ENCODE measurements at places on chromosomes 7 and 10.

DNA sequence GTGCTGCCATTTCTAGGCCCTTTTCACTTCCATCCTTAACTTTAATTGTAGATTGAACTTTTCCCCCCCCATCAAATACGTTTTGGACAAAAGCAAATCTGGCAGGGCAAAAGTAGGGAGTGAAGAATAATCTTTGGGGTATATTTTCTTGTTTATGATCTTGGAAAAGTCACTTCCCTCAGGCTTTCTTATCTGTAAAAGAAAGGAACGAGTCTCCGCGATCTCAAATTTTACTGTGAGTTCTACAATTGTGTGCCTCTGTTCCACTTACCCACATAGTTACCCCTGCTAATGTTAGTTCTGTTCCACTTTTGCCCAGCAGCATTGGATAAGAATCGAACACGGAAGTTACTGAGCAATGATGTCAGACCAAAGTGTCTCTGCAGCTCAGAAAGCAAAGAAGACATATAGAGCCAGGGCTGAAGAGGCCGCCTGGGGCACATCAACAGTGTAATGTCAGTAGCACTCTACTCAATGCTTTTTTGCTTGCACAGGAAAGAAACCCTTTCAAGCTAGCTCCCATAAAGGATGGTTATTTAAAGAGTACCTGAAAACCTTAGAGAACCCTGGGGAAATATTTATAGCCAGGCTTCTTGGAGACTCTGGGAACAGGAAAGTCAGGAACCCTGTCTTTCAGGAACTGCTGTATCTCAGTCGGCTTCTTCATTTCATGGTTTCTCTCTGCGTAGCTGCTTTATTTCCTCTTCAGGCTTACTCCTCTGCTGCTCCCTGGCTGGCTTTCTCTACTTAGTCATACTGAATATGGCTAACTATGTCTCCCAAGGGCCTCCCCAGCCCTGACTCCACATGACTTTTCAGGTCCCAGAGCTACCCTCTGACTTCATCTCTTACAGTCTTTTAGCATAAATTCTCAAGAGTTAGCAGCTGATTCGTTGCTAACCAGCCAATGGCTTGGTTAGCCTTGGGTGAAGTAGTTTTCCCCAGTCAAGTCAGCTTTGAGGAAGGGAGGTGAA, 123.7 kb upstream of the FAM3C start:
- no peak for DNase-seq

DNA sequence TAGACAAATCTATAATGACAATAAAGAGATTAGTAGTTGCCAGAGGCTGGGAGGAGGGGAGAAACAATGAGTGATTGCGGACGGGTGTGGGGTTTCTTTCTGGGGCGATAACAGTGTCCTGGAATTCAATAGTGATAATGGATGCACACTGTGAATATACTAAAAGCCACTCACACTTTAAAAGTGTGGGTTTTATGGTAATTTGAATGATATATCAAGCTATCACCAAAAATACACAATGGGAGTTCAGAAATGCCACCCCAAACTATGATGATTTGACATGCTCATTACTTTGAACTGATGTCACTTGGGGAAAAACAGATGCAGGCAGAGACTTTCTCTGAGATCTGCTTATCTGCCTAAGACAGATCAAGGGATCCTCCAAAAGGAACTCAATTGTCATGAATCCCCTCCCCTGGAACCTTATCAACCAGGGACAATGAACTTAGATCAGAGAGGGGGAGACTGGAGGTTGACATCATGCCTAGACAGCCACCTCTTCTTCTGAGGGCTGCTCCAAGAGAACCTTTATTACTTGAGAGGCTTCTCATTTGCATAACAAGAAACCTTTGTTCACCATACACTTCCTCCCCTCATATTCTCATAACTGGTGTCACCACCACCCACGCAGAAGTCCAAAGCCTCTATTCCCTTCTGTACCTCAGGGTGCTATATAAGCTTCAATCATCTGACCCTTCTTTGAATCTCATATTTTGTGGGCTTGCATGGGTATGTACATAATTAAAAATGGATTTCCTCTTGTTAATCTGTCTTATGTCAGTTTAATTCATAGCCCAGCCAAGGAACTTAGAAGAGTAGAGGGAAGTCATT, 14.8 kb upstream of the ZC3HAV1 start:
- DNase-seq = no peak

DNA sequence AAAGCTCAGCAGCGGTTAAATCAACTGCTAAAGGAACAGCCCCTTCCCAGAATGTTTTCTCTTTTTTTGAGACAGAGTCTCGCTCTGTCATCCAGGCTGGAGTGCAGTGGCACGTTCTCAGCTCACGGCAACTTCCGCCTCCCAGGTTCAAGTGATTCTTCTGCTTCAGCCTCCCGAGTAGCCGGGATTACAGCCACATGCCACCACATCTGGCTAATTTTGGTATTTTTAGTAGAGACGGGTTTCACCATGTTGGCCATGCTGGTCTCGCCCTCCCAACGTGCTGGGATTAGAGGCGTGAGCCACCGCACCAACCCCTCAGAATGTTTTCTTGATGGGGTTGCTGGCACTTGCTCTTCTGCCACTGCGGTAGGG, 59.8 kb upstream of the IL6 start:
- no peak for DNase-seq

- no peak for DNase-seq
Observed at GRCh38 chr7:1569440-1569832, 396 bp downstream of the PSMG3 start.

- no peak for DNase-seq
Observed at GRCh38 chr7:22204312-22204711, 152.6 kb downstream of the RAPGEF5 start.

DNA sequence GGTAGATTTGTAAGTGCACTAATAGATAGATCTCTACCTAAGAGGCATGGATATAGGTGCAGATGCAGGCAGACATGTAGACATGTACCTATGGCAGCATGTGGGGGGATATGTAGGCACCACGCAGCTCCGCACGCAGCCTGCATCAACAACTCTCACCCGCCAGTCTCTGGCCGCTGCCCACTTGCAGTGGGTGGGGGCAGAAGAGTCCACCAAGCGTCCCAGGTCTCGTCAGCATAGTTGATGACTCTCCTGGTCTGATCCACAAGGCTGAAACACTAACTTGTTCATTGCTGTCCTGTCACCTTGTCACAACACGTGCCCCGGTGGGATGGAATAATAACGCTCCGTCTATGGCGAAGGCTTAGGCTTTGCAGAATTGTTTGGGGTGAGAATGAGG, 252.0 kb downstream of the ADARB2 start:
- DNase-seq = no peak

DNA sequence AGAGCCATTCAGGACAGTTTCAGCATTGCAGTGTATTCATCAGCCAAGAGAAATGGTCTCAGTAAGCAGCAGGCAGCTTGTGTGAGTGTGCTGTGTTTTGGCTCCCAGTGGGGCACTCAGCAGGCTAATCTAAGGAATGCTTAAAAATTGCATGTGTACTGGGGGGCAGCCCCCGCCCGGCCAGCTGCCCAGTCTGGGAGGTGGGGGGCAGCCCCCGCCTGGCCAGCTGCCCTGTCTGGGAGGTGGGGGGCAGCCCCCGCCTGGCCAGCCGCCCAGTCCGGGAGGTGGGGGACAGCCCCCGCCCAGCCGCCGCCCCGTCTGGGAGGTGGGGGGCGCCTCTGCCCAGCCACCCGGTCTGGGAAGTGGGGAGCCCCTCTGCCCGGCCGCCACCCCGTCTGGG, 116.2 kb downstream of the GRID1 start:
- DNase-seq = no peak

GRCh38 chr7:74403521-74404387, 50.0 kb upstream of the GTF2IRD1 start:
- no peak for DNase-seq

GRCh38 chr7:27868131-27868550, 128.2 kb downstream of the TAX1BP1 start:
- DNase-seq = no peak

DNA sequence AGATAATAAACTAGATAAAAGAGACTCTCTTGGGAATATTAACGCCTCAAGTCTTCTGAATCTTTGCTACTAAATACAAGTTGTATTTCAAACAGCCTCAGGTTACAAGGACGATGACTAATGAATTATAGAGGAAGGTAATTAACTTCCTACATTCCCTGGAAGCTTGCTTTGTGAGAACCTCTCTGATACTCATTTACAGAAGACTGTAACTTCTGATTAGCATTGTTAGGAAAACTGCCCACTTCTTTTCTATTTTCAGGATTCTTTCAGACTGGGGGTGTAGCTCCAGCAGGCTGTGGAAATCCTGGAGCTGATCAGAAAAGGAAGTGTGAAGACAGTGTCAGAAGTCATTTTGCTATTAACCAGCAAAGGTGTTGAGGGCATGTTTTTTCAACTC, 316.7 kb upstream of the NPSR1 start:
- DNase-seq = no peak

- no peak for DNase-seq
Observed at GRCh38 chr7:120927454-120928103, 23.0 kb upstream of the ING3 start.

- DNase-seq = no peak
Observed at GRCh38 chr7:57646901-57647246, 196.9 kb downstream of the ZNF716 start.

DNA sequence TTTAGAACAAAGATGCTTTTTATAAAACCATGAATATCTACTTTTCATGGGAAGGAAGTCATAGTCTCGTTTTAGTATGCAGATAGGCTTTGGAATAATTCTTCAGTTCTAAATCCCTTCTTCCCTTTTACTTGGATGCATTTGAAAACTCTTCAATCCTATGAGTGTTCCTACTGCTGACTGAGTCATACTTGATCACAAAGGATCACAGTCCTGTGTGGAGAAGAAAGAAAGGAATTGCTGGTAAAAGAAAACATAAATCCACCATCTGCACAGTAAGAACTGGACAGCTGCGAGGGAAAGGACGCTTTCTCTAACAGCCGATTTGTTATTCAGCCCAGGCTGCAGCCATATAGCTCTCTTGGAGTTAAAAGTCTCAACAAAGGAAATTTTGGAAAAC, 209.9 kb downstream of the SEMA3E start:
- DNase-seq = no peak

DNA sequence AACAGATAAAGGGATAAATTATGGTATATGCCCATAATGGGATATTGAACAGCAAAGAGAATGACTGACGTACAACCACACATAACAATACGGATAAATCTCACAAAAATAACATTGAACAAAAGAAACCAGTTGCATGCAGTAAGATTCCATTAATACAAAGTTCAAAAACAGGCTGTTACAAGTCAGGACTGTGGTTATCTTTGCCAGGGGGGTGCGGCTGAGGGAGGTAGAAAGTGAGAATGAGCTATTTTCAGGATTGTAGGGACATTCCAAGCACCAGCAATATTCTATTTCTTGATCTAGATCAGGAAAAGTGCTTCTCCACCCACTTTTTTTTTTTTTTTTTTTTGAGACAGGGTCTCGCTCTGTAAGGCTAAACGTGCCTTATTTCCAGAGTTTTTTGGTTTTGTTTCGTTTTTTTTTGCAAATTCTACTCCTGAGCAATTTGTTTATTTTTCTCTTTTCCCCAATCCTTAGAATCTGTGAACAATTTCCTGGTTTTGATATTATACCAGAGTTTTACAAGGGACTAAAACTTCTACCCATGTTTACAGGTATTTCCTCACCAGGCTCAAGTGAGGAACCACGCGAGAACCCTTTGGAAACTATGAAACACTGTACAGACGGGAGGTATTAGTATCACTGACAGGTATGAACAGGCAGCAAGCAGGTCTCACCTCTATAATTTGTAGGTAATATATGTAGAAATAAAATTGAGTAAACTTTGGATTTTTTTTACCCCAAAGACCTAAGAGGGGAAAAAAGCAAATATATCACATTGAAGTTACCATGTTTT, 9.9 kb downstream of the SMURF1 start:
- DNase-seq = no peak

DNA sequence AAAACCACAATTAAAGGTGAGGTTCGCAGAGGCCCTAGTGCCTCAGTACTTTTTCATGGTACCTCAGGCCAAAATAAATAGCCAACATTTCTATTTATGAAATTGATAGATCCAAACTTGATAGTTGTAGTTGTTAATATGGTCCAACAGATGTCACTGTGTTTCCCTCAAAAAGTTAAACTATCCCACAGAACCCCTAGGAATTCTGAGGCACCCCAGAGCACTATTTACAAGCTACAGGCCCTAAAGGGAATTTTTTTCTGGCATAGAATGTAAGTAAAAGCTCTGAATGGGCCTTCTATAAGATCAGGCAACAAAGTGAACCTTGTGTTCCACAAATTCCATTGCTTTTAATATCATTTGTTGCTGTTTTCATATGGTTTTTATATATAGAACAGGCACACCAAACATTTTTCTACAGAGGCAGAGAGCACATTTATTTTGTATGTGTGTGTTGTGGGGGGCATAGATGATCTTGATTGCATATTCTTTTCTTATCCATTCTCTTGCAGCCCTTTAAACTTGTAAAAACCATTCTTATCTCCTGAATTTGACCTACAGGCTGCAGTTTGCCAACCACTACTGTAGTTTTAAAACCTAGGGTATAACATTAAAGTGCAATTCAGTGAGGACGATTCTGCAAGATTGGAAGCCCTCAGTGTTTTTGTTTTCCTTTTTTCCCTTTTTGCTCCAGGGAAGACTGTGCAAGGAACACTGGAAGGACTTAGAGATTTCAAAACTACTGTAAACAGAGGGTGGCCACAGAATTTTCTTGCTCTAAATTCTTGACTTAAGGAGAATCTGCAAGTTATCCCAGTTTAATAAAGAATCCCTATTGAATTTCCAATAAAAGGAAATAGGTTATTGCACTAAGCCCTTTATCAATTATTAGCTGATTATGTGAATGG, 3.5 kb upstream of the ARL4A start:
- no peak for DNase-seq

DNA sequence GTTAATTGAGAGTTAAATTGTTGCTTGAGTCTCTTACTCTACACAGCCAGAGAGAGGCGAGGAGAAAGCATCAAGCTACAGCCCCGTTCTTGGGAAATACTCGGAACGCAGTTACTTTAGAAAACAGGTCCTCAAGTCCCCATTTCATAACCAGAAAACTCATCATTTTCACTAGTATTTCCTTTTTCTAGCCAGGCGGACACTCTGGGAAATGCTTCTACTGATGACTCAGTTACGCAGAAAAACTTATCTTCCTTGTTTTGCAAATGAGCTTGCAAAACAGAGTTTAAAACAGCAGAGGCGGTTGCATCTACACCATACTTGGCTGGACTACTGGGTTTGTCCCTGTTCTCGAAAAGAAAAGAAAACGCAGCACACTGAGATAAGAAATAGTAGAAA, 111.4 kb upstream of the FGFR2 start:
- no peak for DNase-seq

DNA sequence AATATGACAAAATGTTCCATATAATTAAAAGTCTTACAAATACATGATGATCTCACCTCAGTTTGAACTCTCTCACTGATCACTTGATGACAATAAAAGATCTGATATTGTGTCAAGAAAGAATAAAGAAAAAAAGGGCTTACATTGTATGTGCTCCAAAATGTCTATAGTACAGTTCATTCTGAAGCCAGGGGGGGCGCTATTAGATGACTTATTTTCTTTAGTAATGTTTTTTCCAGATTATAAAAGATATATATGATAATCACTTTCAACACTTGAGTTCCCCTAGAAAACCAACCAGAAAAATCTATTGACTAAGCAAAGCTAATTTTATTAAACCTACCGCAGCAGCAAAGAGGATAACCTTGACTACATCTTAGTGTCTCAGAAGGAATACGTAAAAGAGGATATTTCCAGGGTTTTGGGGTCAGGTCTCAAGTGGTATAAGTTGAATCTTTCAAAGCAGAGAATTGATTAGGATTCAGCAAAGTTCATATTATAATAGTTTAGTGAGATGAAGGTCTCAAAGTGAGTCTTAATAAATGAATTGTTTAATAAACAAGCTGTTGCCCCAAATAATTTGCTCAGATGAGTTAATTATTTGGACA, 55.8 kb downstream of the PTN start:
- DNase-seq = no peak

- DNase-seq = no peak
Observed at GRCh38 chr10:48703531-48704122, 19.0 kb downstream of the WDFY4 start.
